ENCODE measurements at places on chromosomes 1 and 21.

GRCh38 chr1:182713939-182714338 lies 29.6 kb upstream of the RGS8 start:
- DNase-seq, result no peak

DNA sequence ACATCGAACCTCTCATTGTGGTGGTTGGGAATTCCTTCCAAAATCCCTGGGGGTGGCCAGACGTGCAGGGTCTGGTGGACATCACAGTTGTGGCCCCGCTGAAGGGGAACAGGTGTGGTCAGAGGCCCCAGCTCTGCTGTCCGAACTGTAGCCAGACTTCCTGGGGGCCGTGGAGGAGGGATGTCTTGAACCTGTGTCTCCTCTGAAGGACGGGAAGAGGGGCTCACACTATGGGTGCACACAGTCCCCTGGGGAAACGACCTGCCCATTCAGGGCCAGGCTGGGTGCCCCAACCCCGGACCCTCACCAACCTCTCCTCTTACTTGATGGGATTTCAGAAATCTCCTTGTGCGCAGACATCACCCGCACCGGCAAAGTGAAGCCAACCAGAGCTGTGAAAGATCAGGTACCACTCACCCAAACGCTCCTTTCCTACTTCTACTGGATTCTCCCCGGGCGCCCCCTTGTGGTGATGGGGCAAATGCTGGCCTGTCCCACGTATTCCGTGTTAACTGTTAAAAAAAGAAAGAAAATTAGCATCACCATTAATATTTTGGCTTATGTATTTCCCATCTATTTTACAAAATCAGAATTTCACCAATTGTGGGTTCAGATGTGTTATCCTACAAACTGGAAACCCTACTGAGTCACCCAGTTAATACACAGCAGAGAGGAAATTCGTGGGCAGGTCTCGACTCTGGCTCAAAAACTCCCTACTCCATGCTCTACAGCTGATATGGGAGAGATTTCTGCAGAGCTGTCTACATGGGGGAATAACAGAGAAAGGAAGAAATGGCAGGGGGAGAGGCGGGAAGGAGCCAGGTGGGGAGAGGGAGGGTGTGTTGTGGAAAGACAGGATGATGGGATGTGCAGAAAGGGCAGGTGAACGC lies 28.1 kb downstream of the PADI4 start:
- DNase-seq, result peak; percentile 6

DNA sequence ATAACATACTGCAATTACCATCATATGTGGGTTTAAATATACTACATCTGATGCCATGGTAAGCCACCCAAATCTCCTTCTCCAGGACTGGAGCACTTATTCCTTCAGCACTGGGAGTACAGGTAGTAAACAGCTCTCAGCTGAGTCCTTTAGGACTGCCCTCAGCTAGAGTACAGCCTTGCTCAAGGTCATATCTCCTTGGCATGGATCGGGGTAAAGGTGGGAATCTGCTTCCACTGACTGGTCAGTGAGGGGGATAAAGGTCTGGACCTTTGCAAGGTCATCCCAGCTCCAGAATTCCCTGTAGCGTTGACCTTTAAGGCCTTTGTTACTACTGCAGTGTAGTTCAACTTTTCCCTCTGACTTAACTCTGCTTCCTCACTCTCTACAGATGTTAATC lies 38.8 kb downstream of the RPL5 start:
- DNase-seq, result no peak

- DNase-seq, result no peak
Measured at GRCh38 chr1:160707236-160708064, 4.2 kb downstream of the CD48 start.

DNA sequence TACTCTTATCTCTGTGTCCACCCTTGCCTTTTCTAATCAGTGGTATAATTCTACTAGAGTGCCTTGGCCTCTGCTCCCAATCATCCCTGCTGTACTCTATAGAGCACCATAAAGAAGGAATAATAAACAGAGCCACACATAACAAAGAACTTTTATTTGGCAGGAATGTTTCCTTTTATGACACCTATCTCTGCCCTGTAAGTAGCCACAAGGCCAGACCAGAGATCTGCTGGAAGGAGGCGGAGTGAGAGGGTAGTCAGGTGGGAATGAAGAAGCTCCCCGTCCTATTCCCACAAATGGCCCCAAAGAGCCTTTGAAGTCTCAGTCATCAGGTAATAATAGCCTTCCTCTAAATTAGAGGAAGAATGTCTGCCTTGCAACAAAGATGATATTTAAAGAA lies 32.7 kb downstream of the WLS start:
- no peak for DNase-seq

GRCh38 chr1:31830065-31830464 lies 14.2 kb upstream of the SPOCD1 start:
- no peak for DNase-seq

DNA sequence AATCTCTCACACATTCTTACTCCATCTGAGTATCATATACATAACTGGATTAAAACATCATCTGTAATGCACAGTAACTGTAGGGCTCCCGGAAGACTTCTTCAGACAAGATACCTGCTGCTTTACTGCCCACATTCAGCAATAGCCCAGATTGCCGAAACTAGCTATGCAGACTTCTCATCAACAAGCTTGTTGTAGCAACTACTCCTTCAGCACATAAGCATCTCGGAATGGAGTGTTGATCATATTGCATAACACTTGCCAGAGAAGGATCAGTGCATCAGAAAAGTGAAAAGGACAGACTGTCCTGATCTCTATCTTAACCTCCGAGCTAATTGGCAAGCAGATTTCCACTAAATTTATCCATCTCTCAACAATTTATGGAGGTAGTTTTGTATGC lies 354.6 kb upstream of the C1orf87 start:
- no peak for DNase-seq

- DNase-seq, result peak; percentile 78
Measured at GRCh38 chr1:146036965-146037646, 15.6 kb upstream of the HJV start.

GRCh38 chr1:147515045-147515869 lies 26.0 kb upstream of the BCL9 start:
- no peak for DNase-seq

DNA sequence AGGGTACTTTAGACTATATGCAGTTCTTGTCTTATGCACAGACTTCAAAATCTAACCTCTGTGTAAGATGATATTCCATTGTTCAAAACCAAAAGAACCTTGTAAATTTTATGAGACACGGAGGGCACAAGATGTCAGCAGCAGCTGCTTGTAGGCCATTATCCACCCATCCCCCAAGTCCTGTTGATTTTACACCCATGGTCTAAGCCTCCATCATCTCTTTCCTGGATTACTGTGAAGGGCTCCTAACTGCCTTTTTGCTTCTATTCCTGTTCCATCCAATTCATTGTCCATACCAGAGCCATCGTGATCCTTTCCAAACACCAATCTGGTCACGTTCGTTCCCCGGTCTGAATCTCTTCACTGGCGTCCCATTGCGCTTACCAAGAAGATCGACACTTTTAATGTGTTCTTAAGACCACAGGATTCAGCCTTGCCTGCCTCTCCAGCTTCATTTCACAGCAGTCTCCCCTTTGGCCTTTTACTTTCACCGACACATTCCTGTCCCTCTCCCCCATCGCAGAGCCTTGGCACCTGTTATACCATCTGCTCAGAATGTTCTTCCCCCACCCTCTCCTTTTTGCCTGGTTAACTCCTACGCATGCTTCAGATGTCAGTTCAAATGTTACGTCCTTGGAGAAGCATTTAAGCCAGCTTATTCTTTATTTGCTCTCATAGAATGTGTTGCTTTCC lies 107.3 kb upstream of the POU3F1 start:
- DNase-seq, result no peak

GRCh38 chr1:159783724-159784123 lies 3.0 kb downstream of the DUSP23 start:
- no peak for DNase-seq

- no peak for DNase-seq
Measured at GRCh38 chr1:27009601-27010197, 3.0 kb downstream of the TENT5B start.

GRCh38 chr1:244654108-244655038 lies 1.4 kb downstream of the DESI2 start:
- DNase-seq, result no peak

- no peak for DNase-seq
Measured at GRCh38 chr21:32888971-32889370, 117.4 kb upstream of the PAXBP1 start.

DNA sequence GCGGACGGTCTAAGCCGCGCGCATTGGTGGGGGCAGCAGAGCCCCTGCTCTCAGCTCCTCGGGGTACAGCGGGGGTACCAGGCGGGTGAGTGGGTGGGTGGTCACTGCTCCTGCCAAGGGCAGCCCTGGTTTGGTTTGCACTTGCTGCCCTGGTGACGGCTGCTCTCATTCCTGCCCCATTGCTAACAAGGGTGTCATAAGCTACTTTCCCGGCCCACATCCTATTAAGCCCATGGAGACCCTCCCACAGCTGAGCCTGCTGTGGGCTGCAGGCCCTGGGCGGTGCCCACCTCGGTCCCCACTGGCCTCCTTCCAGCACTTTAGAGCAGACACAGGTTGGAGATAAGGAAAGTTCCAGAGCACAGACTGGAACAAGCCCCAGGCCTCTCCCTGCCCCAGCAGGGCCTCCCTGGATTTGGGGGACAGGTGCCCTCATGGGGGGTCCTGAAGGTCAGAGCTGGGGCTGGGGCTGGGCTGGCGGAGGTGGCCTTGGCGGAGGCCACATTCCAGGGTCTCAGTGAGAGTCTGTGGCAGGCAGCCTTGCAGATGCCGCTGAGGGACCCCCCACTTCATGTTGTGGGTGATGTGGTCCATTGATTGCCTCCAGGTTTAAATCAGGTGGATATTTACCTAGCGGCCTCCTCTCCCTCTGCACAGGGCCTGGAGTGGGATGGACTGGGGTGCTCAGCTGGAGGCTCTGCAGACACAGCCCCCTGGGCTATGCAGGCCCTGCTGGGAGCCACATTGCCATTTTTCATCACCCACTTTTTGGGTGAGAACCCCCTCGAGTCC lies 27.0 kb downstream of the COL18A1 start:
- DNase-seq, result no peak

DNA sequence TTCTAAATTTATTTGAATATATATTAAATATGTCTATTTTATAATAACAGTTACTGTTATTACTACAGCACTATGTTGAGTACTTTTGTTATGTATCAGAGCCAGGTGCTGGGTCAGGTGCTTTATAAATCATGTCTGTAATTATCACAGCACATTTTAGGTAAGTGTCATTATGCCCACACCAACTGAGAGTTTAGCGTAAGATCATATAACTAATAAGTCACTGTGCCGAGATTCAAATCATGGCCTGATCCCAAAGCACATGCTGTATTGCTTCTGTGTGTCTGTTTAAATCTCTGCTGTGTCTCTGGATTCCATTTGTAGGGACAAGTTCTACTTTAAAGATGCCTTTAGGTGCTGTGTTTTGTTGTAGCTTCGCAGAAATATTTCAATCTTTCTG lies 1.9 kb downstream of the GPSM2 start:
- DNase-seq, result no peak

DNA sequence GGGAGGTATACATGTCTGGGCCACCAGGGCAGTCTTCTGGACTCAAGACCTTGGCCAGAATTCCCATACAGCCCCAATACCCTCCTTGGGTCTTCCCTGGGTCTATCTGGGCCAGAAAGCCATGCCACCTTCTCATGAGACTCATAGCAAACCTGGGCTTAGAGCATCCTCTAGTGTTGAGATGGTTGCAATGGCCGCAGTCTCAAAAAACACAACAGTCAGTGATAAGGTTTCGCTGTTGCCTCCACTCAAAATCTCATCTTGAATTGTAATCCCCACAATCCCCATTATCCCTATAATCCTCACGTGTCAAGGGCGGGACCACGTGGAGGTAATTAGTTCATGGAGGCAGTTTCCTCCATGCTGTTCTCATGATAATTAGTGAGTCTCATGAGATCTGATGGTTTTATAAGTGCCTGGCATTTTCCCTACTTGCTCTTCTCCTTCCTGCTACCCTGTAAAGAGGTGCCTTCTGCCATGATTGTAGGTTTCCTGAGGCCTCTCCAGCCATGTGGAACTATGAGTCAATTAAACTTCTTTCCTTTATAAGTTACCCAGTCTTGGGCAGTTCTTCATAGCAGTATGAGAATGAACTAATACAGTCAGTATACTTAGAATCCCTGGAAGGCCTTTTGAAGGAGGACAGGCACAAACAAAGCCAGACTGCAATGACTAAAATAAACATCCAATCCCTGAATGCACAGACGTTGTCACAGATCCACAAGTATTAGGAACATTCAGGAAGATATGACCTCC lies 77.0 kb downstream of the CTH start:
- no peak for DNase-seq
